Aorta (tissue), 5 donors: ENCODE measurements at places on chromosomes 6 and 20.

DNA sequence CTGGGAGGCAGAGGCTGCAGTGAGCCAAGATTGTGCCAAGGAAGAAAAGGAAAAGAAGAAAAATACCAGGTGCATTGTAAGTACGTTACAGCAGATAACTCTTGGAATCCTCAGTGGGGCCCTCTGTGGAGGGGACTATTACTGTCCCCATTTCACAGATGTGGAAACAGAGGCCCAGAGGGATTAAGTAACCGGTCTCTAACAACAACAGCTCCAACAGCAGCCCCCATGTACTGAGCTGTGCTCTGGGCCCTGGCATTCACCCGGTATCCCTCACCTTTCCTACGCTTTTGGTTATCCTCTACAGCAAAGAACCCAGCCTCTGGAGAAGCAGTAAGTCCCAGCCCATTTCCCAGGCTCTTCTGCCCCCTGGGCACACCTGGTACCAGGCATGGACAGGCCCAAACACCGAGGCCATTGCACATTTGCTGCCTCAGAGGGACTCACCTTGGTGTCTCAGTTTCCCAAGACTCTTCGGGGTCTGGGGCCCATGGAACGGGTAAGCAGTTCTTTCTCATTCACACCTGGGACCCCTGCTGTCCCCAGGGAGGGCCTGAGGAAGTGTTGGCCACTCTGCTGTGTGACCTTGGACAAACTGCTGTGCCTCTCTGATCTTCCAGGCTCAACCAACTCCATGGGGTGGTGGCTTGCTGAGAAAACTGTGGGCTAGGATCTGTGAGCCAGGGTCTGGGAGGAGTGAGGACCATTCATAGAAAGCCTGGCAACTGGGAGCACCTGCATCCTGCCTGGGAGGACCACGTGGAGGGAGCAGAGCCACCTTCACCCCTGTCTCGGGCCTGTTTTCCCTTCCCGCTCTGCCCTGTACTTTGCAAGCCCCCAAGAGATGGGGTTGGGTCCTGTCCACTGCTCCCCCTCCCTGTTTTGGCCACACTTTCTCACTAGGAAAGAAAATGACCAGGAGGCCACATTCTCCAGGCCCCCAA lies 59.9 kb downstream of the SNAI1 start:
- DNase-seq, result no peak

DNA sequence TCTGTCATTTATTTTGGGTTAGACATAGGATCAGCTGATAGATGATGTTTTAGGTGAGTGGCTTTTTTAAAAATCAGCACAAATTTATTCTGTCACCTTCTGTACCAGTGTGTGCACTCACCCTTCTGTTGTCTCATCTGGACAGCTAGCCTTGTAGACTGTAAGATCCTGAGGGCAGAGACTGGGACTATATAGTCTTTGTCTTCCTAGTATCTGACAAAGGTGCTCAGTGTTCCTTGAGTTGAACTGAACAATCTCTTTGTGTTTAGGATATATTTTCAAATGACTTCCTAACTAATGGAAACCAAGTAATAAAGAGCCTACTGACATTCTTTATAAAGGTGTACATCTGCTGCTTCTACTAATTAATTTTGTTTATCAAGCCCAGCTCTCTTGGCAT lies 3.0 kb downstream of the DCBLD1 start:
- DNase-seq, result no peak

GRCh38 chr20:15991279-15991678 lies 582.0 kb downstream of the KIF16B start:
- DNase-seq, result no peak

GRCh38 chr6:46284475-46284874 lies 113.7 kb upstream of the ENPP5 start:
- DNase-seq, result no peak

DNA sequence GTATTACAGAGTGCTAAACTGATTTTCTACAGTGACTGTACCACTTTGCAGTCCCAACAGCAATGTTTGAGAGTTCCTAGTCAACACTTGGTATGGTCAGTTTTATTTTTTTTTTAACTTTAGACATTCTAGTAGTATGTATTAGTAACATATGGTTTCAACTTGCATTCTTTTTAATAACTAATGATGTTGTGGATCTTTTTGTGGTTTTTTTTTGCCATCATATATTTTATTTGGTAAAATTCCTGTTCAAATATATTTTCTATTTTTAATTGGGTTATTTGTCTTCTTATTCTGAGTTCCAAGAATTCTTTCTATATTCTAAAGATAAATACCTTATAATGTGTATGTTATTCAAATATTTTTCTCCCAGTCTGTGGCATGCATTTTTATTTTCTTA lies 189.4 kb upstream of the ECI2 start:
- no peak for DNase-seq
